ENCODE measurements at places on chromosomes 5 and 9. TPM values are rescaled to one million over a fixed set of nuclear protein-coding genes. Genes with fewer than 3 reads are reported as not detected.

The SPRY4 gene
- total RNA-seq, result 8.4 TPM

The PCDHB8 gene
- total RNA-seq, result 0.19 TPM

The PCDHB10 gene
- total RNA-seq, result not detected

The IFNA21 gene
- not detected for total RNA-seq

The SHOC1 gene
- not detected for total RNA-seq

The ATP6V1G1 gene
- total RNA-seq, result 106 TPM

The SPATA31A3 gene
- total RNA-seq, result not detected

The OMD gene
- not detected for total RNA-seq

The PCDHAC2 gene
- total RNA-seq, result 4.4 TPM

The KCNMB1 gene
- not detected for total RNA-seq

The NRG2 gene
- total RNA-seq, result 2.0 TPM

The SPATA6L gene
- 2.5 TPM for total RNA-seq

The TICAM2 gene
- 1.6 TPM for total RNA-seq

The CDH6 gene
- 0.09 TPM for total RNA-seq

The NUTM2F gene
- not detected for total RNA-seq

The KCNV2 gene
- total RNA-seq, result not detected

The MAMDC2 gene
- total RNA-seq, result 0.20 TPM

The NIPAL4 gene
- total RNA-seq, result 13.5 TPM

The ANKS6 gene
- total RNA-seq, result 12.7 TPM

The CCL27 gene
- not detected for total RNA-seq

The TTC16 gene
- not detected for total RNA-seq

The PCDHA10 gene
- total RNA-seq, result 0.02 TPM

The SPATA31C1 gene
- not detected for total RNA-seq

The SH2D3C gene
- 0.15 TPM for total RNA-seq

The DPM2 gene
- total RNA-seq, result 41.2 TPM

The KCNN2 gene
- 0.12 TPM for total RNA-seq

The AGXT2 gene
- total RNA-seq, result not detected

The FAM200C gene
- 2.2 TPM for total RNA-seq

The PRRC1 gene
- 44.0 TPM for total RNA-seq

The KIAA0825 gene
- 0.29 TPM for total RNA-seq

The BTNL3 gene
- total RNA-seq, result not detected

The PSD2 gene
- not detected for total RNA-seq

The CCDC183 gene
- 0.44 TPM for total RNA-seq

The SNCAIP gene
- total RNA-seq, result not detected

The SCGB3A2 gene
- total RNA-seq, result not detected

The POU5F2 gene
- total RNA-seq, result not detected

The CDC20B gene
- 0.09 TPM for total RNA-seq

The ASPN gene
- total RNA-seq, result not detected

The DNAJC18 gene
- total RNA-seq, result 7.9 TPM
